ENCODE measurements at places on chromosomes 5 and 9.

DNA sequence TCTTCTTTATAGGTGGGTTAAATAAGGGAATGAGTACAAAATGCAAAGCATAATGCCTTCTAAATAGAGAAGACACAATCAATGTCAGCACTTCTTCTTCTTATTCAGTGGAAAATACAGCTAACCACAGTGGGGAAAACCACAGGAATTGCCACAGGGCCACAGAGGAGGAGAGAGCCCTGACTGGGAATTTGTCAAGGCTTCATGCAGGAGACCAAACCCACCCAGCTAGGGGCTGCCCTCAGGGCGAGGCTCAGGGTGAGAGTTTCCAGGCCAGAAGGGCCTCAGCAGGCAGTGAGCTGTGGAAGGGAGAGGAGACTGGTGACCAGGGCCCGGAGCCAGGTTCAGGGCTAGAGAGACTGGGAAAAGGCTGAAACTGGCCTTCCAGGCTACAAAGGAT lies 279.1 kb downstream of the MSX2 start:
- no peak for DNase-seq

GRCh38 chr5:856531-857425 lies 6.0 kb upstream of the ZDHHC11 start:
- DNase-seq = no peak

GRCh38 chr9:84331119-84331809 lies 9.3 kb downstream of the SLC28A3 start:
- DNase-seq = no peak

DNA sequence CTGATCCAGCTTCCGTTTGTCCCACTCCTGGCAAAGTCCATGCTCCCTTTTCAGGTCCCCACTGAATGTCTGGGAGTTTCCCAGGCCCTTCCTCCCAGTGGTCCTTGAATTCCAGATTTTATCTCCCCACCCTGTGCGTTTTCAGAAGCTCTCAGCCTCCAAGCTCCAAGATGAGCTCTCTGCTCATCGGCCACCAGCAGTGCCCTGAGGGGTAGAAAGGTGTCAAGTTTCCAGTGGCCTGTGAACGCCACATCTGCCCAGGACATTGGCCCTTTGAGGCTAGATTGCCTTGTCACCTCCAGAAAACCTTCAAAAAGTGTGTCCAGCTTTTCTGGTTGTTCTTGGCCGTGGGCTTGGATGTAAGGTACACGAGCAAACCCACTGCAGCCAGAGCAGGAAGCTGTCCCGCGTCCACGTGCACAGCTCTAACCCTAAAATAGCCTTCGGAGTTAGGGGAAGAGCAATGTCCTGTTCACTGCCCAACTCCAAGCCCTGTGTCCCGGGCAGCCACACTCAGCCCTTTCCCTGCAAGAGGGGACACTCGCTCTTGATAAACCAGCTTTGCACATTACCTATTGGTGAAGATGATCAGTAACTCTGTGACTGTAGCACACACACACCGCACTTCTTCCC lies 10.9 kb upstream of the LRRC14B start:
- DNase-seq = no peak

- DNase-seq = no peak
Measured at GRCh38 chr9:134759913-134760312, 118.3 kb downstream of the COL5A1 start.

DNA sequence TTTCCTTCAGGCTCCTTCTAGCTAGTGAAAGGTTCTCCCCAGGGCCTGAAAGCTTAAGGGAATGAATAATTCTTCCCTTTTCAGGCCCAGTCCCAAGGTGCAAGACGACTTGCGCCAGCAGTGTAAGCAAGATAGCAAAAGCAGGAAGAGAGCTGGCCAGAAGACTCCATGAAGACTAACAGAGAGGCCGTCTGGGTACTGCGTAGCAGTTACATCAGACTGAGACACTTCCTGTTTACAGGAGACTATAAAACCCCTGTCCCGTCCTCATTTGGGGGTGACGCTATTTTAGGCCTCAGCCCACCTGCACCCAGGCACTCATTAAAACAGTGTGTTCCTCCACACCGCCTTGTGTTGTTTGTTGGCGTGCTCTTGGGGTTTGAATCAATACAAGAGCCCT lies 90.7 kb upstream of the MOCS2 start:
- no peak for DNase-seq

- no peak for DNase-seq
Measured at GRCh38 chr9:109442716-109443115, 55.4 kb downstream of the PTPN3 start.

DNA sequence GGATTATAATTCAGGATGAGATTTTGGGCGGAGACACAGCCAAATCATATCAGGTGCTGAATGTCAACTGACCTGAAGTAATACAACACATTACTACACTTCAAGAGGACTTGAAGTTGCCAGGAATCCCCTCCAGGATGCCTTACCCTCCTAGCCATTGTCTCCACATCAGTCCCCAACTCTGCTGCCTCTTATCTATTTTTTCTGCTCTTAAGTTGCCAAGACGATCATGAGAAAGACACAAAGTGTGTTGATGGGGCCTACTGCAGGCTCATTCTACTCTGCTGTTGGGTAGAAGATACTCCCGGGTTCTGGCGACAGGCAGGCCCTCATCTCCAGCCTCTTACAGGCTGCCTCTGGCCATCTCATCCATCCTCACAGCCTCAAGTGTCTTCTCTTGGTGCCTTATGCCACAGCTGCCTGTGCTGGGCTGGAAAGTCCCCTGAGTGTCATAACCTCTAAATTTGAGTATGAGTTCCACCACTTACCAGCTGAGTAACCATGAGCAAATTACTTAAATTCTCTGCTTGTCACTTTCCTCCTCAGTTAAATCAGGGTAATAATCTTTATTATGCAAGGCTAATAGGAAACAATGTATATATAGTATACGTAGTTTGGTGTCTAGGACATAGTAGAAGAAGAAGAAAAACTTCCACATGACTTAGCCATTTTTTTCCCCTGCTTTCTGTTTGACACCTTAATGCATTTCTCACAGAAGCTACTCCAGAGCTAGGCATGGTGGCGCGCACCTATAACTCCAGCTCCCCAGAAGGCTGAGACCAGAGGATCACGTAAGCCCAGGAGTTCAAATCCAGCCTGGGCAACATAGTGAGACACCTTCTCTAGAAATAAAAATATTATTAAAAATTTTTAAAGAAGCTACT lies 73.0 kb upstream of the SNX2 start:
- no peak for DNase-seq

- DNase-seq = no peak
Measured at GRCh38 chr9:87157366-87158031, 210.2 kb upstream of the GAS1 start.

DNA sequence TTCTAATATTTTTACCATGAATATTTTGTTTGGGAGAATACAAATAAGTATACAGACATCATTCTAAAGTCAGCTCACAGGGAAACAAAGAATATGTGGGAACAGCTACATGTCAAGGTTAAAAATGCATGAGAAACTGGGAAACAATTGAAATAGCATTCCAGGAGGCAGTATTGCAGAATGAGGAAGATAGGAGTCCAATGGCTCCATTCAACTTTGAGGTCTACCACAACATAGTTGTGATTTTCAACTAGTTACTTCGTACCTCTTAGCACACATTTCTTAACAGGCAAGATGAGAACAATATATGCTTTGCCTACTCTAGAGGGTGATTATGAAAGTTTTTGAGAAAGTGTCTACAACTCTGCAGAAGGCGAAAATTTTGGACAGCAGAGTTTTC lies 35.2 kb upstream of the CAST start:
- DNase-seq = no peak

DNA sequence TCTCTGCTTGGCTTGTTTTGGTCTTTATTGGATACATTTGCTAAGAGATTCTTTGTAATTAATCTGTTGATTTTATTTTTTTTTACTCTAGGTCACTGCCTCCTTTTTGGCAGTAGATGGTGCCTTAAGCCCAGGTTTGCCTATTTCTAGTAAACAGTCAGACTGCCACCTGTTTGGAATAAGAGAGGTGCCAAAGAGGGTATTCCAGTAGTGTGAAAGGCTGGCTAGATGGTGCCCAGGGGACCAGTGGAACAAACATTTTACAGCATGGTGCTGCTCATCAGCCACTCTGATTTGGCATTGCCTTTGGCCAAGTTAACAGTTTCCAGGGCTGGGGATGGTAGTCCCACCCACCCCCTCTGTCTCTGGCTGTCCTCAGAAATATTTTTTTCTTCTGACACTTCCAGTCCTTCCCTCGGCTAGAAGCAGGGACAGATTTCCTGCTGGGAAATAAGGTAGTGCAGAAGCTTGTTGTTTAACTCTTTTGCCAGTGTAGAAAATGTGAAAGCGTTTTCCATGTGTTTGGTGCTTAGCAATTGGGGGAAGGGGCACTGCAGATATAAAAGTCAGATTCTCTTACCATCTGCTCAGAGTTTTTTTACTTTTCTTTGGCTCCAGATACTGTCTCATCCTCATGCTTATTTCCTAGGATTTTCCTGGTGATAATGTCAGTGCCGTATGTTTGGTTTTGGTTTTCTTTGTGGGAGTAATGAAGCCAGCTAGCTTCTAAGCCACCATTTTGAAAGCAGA lies 36.6 kb upstream of the FBXL7 start:
- no peak for DNase-seq

DNA sequence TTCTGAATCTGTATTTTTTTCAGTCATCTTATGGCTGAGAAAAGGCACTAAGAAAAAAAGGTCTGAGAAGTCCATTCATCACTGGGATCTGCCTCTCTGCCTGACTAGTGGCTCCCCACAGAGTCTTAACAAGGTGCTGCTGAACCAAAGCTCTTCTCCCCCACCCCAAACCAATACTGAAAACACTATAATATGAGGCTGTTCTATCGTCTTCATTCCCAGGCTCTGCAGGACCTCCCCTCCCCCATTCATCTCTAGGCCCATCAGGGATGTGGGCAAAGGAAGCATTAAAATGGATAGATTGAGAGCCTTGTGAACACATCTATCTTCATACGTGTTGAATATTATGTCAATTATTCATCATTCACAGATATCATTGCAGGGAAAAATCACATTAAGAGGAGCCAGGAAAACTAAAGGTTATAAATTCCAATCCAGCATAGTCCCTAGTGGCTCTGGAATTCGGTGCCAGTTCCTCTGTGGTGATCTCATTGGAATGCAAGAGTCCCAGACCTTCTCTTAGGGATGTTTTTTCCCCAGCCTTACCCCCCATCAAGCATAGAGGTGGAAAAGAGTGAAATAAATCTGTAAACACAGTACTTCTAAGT lies 44.3 kb upstream of the GPR151 start:
- DNase-seq = no peak

- DNase-seq = no peak
Measured at GRCh38 chr5:179816401-179816795, 4.3 kb upstream of the SQSTM1 start.

GRCh38 chr9:114202849-114203248 lies 47.5 kb downstream of the COL27A1 start:
- no peak for DNase-seq

- DNase-seq = no peak
Measured at GRCh38 chr9:123036893-123037545, 3.6 kb downstream of the GPR21 start.

- no peak for DNase-seq
Measured at GRCh38 chr5:135569755-135570452, 8.9 kb downstream of the CXCL14 start.

DNA sequence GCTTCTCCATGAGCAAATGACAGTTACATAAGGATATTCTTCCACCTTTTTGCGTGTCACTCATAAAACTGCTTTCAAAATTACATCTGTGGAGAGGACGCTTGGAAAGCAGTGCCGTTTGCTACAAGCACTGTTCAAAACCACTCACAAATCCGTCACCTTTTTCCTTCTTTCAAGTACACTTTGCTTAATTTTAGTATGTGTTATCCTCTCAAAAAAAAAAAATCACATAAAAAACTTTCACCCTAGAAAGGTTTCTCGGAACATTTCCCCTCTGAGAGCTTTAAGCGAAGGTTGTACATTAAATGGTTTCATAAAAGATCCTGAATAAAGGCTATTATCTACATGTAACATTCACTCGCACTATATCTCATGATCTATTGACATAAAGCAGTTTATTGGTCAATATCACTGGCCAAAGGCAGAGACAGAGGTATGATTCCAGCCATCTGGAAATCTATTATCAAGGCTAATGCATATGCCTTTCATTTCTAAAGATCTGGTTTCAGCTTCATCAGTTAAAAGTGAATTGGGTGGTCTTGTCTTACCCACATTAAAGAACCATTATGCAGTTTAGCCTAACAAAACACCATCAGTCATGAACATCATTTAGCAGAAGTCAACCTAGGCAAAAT lies 163.6 kb downstream of the ENC1 start:
- DNase-seq = no peak

DNA sequence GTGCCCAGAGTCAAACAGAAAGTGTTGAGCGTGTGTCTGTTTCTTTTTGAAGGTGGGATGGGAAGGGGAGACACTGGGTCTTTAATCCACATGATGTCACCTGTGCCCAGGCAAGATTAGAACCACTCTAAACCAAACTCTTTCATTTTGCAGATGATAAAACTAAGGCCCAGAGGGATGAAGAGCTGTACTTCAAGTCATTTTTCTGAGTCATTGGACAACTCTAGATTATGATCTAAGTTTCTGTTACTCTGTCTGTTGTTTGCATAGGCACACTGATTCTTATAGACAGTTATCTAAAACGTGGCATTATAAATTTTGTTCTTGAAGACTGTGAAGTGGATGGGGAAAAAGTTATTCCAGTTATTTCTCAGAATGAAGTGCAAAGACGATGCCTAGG lies 48.8 kb downstream of the MAST4 start:
- no peak for DNase-seq

- DNase-seq = no peak
Measured at GRCh38 chr5:27706832-27707231, 668.4 kb upstream of the CDH9 start.

- no peak for DNase-seq
Measured at GRCh38 chr5:61624553-61625136, 292.6 kb downstream of the ZSWIM6 start.

DNA sequence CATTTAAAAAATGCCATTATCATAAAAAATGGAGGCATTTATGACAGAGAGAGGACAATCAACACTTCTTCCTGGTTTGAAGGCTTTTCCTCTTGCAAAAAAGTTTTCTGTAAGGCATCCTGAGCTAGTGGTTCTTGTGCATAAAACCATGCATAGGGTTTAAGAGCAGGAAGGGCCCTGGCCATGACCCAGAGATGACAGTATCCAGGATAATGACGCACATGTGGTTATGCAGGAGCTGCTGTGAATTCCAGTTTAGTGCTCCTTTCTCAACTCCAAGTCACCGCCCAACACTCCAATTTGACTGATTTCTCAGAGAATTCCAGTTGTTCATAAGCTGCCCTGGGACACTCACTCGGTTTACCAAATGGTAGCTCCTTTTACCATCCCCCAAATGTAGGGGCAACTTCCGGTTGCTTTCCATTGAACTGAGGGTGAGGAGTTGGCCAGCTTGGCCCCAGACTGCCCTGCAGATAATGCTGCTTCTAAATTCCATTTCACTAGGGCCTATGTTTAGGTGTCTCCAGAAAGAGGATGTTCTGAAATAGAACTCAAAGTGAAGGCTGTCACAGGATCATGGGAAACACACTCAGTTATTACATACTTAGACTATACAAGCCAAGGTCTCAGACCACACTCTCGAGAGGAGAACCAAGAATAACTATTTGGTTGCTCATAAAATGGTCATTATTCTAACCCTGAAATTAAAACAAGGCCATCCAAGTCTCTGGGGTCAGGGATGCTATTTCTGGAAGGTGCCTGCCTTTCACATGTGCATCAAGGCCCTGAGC lies 179.1 kb downstream of the SLIT3 start:
- DNase-seq = no peak

Measured in NCI-H446 treated with DMSO at 0.1 percent for 48 hours (cell line).